ENCODE measurements at places on chromosomes 16 and 17.

GRCh38 chr16:26295625-26296304 is 604.0 kb downstream of the HS3ST4 start:
- no peak for DNase-seq

- DNase-seq: no peak
Measured at GRCh38 chr16:66065925-66066324, 300.6 kb upstream of the CDH5 start.

DNA sequence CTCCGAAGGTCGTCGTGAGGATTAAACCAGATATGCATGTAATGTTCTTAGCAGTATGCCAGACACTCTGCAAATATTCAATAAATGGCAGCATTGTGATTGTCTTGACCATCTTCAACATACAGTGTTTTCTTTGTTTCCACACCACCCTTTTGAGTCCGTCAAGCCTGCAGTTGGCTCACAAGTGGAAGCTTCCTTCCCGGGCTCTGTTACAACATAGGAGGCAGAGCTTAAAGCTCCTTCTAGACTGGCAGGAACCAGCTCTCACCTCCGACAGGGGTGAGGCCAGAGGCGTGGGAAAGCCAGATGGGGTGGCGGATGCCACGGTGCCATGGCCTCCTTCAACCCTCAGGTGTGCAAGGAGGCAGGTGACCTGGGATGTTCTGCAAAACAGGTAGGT is 138.3 kb downstream of the FOXL1 start:
- no peak for DNase-seq

DNA sequence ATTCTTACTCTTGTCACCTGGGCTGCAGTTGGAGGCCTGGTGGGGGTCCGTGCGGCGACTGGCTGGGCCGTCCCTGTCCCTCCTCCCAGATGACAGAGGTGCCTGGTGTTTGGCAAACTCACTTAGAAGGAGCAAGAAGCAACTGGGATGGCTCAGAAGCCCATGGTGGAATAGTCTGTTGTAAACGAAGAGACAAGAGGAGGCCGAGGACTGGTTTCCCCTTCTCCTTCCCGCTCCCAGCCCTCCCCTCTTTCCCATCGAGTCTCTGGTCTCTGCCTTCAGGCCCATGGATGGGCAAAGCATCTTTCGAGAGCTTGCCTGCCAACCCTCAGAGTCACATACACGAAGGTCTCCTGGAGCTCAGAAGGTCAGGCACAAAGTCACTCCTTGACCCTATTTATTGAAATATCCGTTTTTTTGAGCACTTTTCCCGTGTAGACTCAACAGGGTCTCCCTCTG is 364.4 kb downstream of the SEC14L1 start:
- no peak for DNase-seq

- no peak for DNase-seq
Measured at GRCh38 chr17:57349541-57350247, 93.4 kb downstream of the MSI2 start.

- DNase-seq: no peak
Measured at GRCh38 chr17:67443931-67444595, 67.0 kb downstream of the PITPNC1 start.

DNA sequence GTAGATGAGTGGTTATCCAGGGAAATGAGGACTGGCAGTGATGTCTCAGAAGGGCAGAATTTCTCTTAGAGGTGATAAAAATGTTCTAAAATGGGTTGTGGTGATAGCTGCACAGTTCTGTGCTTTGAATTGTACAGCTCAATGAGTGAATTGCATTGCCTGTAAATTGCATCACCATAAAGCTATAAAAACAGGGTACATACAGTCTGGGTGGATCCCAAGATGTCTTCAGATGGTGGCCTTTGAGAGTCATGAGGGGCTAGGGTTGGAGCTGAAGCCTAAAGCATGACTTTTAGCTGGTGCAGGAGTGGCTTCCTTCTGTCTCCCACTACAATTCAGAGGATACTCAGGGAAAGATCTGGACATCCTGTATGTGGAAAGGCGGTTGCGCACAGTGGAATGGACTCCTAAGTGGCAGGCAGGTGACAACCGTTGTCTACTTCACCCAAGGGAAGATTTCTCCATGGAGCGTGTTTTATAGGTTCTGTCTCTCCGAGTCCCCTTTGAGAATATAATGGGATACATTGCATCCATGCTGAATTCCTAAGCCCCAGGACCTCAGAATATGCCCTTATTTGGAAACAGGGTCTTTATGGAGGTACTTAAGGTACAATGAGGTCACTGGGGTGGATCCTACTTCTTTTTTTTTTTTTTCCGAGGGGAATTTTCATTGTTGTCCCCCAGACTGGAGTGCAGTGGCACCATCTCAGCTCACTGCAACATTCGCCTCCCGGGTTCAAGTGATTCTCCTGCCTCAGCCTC is 1.6 kb upstream of the IL32 start:
- DNase-seq: no peak

GRCh38 chr17:7146115-7146514 is 31.5 kb upstream of the ASGR2 start:
- no peak for DNase-seq

DNA sequence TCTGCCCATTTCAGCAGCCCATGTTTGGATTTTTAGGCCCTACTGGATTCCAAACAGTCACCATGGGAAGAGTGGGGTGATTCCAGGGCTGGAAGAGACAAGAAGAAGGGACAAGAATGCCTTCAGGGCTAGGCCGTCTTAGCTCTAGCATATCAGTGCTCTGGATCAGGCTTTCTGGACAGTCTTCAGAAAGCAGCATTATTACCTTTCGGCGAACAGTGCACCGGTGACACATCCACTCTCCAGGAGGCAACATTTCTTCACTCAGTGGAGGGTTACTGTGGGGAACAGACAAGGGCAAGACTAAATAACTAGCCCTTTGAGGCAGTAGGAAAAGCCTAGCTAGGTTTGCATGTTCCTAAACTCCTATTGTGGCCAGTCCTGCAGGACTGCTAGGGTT is 23.9 kb upstream of the DHRS13 start:
- no peak for DNase-seq

GRCh38 chr17:5892921-5893675 is 177.1 kb upstream of the WSCD1 start:
- no peak for DNase-seq

DNA sequence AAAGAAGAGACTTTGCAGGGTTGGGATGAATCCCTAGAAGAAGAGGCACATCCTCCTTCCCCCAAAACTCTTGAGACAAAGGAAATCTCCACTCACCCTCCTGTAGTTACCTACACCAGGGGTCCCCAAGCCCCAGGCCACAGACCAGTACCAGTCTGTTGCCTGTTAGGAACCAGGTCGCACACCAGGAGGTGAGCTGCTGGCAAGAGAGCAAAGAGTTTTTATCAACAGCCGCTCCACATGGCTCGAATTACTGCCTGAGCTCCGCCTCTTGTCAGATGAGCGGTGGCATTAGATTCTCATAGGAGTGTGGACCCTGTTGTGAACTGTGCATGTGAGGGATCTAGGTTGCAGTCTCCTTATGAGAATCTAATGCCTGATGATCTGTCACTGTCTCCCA is 98.9 kb downstream of the CCT6B start:
- DNase-seq: no peak

DNA sequence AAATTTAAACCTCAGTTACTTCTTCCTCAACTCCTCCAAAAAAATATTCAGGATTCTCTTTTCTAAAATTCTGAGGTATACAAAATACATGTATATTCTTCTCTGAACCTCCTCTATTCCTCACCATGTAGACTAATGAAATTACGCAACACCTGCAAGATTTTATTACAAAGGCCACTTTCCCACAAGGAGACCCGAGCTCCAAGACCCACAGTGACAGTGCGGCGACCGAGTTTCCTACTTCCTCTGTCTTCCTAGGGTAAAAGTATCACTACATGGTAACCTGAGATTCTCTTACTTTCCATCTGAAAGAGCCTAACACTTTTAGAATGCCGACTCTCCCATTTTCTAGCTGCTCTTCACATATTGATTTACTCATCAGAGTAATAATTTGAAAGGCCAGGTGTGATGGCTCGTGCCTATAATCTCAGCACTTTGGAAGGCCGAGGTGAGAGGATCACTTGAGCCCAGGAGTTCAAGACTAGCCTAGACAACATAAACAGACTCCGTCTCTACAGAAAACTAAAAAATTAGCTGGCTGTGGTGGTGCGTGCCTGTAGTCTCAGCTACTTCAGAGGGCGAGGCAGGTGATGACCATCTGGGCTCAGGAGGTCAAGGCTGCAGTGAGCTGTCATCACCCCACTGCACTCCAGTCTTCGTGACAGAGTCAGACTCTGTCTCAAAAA is 35.7 kb downstream of the CYTH1 start:
- DNase-seq: no peak

GRCh38 chr17:69732272-69732918 is 317.9 kb downstream of the MAP2K6 start:
- no peak for DNase-seq

DNA sequence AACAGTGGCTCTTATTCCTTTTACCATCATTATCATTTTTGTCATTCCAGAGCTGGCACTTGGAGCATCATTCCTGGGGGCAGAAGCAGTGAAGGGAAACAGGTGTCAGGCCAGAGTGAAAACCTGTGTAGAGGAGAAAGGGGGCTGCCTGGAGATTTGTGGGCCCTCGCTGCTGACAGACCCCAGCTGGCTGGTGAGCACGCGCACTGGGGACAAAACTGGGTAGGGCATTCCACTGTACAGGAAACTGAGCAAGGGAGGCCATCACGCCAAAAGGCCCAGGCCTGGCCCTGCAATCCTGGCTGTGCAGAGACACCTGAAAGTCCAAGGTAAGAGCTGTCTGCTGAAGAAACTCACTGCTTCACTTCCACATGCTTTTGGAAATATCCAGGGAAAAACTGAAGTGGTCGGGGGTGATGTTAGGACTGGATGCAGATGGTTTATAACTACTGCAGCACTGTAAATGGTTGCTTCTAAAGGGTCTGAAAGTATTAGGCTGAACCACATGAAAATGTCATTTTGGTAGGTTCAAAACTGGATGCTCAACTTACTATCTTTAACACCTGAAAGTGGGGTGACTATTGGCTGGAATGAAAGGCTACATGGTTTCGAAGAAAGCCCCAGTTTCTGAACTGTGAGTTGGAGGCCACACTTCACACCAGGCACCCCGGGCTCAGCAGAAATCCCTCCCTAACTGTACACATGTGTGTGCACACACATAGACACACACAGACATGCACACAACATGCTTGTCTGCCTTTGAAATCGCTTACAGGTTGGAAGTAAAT is 225.0 kb downstream of the C16orf78 start:
- no peak for DNase-seq

DNA sequence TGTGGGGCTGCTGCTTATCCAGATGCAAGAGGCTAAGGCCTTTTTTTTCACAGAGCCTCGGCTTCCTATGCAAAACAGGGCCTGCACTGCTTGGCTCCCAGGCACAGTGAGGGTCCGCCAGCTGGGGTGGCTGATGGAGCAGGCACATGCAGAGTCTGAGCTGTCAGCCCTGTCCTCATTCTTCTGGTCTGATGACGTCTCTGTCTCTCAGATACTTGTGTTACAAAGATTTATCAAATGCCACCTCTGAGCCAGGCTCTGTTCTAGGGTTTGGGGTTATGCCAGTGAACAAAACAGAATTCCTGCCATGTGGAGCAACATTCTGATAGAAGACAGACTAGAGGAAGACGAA is 4.8 kb downstream of the RNF40 start:
- no peak for DNase-seq

- peak; percentile 75 for DNase-seq
Measured at GRCh38 chr17:4789951-4790704, 1.4 kb downstream of the GLTPD2 start.
